ENCODE measurements at places on chromosomes 6 and 20. TPM values are rescaled to one million over a fixed set of nuclear protein-coding genes. Genes with fewer than 3 reads are reported as not detected.

The TGM2 gene
- total RNA-seq: 524 TPM

The PPIL6 gene
- total RNA-seq: 3.4 TPM

The HDGFL1 gene
- total RNA-seq: not detected

The TENT5A gene
- total RNA-seq: 1.1 TPM

The KCNQ5 gene
- total RNA-seq: 1.3 TPM

The GOPC gene
- 17.6 TPM for total RNA-seq

The LY6G6C gene
- 0.09 TPM for total RNA-seq

The PCMT1 gene
- total RNA-seq: 102 TPM

The ACSS1 gene
- 21.0 TPM for total RNA-seq

The SCRT2 gene
- total RNA-seq: not detected

The SLC16A10 gene
- total RNA-seq: 0.78 TPM

The GPX5 gene
- total RNA-seq: not detected

The YIPF3 gene
- 69.4 TPM for total RNA-seq

The TTK gene
- total RNA-seq: 16.4 TPM

The SLC17A1 gene
- not detected for total RNA-seq

The BTN2A1 gene
- 17.7 TPM for total RNA-seq

The SIRPB2 gene
- total RNA-seq: not detected

The TOX2 gene
- total RNA-seq: 14.3 TPM

The MAP3K5 gene
- 2.1 TPM for total RNA-seq

The CLPSL1 gene
- not detected for total RNA-seq

The PTCHD4 gene
- 0.05 TPM for total RNA-seq

The TFAP2C gene
- 11.7 TPM for total RNA-seq

The CST2 gene
- total RNA-seq: 1.1 TPM

The AGER gene
- total RNA-seq: 1.7 TPM

The ASCC3 gene
- 15.1 TPM for total RNA-seq

The DDX43 gene
- not detected for total RNA-seq

The TULP1 gene
- total RNA-seq: not detected

The LZTS3 gene
- total RNA-seq: 5.6 TPM

The RIPK1 gene
- 12.7 TPM for total RNA-seq

The CYP39A1 gene
- total RNA-seq: 0.07 TPM

The CD40 gene
- 4.4 TPM for total RNA-seq

The DAAM2 gene
- total RNA-seq: 0.20 TPM

The GCNT2 gene
- 3.9 TPM for total RNA-seq
